EL (cell line): ENCODE measurements at places on chromosomes 7 and 10.

GRCh38 chr7:39898867-39899266 lies 51.2 kb upstream of the CDK13 start:
- DNase-seq, result no peak

- DNase-seq, result no peak
These were observed 15.3 kb downstream of the RASGEF1A start for GRCh38 chr10:43251419-43252165.

- DNase-seq, result no peak
These were observed 42.0 kb upstream of the PTF1A start for GRCh38 chr10:23150091-23150490.

DNA sequence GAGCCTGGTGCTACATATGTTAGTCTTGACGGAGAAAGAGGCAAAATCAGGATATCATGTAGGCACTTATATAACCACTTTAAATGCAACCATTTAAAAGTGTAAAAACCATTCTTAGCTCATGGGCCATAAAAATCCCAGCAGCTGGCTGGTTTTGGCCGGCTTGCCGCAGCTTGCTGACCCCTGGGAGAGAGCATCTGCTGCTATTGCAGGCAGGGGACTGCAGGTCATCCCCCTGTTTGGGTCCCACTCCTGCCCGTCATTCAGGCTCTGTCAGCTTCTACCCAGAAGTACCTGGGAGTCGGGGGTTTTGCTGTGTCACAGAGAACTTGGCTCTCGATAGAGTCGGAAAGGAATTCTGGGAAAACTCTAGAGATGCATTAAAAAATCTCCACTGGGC lies 187.4 kb downstream of the CUX1 start:
- no peak for DNase-seq

- no peak for DNase-seq
These were observed 14.8 kb downstream of the CD36 start for GRCh38 chr7:80653244-80653643.

- no peak for DNase-seq
These were observed 197.2 kb upstream of the SH2B2 start for GRCh38 chr7:102089175-102090098.

GRCh38 chr7:21113609-21114415 lies 314.1 kb upstream of the SP4 start:
- DNase-seq, result no peak

DNA sequence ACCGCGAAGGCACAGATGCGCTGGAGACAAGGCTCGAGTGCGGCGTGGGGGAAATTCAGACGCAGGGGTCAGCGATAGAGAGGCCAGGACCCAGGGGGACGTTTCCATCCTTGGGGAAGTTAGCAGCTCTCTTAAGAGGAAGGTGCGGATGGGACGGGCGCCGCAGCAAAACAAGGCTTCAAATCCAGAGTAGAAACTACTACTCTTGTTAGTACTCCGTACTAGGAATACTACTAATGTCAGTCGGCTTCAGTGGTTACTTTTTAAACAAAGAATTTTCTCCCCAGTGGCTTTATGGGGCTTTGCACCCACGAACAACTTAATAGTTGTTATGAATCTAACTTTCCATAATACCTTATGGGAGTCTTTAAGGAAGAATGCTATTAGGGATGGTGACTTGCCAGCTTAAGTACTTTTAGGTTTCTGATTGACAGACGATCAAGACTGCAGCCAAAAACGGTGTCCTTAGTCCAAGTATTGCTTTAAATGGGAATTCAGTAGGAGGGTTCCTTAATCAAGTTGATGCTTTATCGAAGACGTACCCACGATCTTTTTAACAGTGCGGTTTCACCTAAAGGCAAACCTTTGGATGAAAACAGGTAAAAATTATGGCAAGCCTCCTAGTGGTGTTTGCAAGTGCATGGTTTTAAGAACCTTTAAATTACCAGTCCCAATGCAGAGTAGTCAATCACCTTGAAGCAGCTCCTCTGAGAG lies 812 bp upstream of the IDE start:
- DNase-seq, result no peak

DNA sequence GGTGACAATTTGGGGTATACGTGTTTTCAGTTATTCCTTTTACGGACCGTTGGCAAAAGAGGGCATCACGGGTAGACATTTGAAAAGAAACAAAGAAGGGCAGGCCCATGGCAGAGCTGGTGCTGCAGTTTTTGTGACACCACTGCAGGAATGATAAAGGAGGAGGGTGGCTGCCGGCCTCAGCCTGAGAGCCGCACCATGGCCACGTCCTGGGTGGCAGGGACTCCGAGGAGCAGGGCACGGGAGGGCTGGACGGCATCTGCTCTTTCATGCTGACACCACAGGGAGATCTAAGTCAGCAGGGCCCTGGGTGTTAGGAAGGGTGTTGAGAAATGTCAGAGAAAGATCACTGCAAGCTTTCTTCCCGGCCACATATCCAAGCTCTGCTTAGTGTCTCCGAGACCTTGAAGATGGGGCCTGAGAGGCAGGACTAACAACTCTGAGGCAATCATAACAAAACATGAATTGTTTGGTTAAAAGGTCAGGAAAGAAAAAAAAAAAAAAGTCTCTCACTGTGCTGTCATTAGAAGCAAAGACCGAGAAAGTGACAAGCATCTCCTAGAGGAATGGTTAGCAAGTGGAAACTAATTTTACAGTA lies 36.6 kb downstream of the INSYN2A start:
- DNase-seq, result no peak

- DNase-seq, result peak; percentile 11
These were observed 23.3 kb upstream of the SMARCD3 start for GRCh38 chr7:151271699-151272355.

DNA sequence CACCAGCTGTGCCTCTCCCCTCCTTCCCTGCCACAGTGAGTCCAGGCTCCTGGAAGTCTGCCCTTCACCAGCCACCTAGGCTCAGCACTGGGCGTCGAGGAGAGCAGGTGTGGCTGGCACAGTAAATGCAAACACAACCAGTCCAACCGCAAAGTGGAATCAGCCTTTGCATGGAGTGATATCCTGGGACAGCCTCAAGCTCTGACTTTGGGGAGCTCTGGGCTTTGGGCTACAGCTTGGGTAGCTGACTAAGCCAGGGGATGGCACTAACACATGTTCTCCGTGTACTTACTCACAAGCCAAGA lies 312.4 kb downstream of the KCNMA1 start:
- DNase-seq, result no peak

- DNase-seq, result no peak
These were observed 42.9 kb downstream of the HK1 start for GRCh38 chr10:69321039-69321715.

- DNase-seq, result no peak
These were observed 23.1 kb downstream of the WNT8B start for GRCh38 chr10:100485801-100486495.

DNA sequence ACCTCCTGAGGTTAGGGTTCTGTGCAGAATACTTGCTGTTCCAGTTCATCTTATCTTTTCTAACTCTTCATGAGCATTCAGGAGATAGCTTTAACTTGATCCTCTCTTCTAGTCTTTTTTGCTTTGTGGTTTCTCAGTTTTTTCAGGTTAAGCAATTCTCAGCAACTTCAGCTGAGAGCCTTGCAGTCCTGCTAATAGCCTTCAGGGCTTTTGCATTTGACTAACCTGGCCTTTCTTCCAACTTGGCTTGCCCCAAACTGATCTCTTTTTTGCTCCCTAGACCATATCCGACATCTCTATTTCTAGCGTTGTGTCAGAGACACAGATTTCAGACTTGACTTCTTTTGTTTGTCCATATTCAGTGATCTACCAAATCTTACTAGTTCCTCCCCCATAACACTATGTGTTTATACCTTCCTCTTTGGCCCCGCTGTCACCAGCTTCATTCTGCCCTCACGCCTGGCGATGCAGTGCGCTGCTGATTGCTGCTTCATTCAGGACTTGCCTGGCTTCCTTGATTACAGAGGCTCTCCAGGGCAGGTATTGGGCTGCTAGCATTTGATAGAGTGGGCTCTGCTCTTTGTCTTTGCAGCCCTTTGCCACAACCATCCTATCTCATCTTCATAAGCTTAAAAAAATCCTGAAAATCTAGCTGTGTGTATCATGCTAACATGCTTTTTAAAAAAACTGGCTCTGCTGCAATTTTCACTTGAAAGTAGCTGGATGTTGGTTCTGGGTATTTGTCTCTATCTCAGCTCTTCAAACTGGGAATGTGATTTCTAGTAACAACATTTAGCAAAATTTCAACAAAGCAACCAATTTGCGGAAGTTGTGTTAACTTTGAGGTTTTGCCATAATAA lies 9.6 kb downstream of the CUL1 start:
- DNase-seq, result no peak

DNA sequence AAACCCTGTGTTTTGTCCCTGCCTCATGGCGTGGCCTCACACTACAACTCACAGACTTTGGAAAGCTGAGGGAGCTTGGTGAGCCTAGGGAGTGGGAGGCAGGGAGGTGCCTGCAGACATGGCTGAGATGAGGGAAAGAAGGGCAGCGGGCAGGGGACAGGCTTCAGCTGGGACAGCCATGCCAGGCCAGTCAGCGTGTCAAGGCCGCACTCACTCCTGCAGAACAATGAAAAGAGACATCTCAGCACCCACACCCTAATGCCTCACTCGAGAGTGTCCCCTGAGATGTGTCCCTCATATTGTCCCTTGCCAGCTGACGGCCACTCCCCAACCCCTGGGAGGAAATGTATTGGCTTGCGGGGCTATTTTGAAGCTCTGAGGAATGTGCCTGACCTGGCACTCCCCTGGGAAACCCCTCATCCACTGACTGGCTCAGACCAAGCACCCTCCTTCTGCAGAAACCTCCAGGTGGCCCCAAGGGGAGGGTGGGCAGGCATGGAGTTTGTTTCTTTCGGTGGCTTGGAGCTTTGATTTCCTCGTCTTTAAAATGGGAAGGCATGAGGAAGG lies 31.6 kb downstream of the SH3PXD2A start:
- DNase-seq, result no peak

- DNase-seq, result no peak
These were observed 260.3 kb upstream of the RNF32 start for GRCh38 chr7:156380261-156380660.

DNA sequence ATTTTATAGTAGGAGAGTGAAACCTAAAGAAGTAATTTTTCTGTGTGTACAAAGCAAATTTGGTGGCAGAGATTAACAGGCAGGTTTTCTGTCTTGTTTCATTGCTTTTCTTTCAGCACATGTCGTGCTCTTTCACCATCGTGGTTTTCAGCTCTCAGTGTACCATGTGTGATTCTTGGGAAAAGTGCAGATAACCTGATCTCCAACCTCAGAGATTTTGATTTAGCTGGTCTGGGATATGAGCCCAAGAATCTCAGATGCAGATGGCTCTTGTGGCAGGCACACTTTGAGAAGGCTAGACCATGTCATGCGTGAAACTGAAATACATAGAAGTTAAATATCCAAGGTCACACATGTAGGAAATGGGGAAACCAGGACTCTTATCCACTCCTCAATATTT lies 317.4 kb downstream of the EXOC4 start:
- no peak for DNase-seq

DNA sequence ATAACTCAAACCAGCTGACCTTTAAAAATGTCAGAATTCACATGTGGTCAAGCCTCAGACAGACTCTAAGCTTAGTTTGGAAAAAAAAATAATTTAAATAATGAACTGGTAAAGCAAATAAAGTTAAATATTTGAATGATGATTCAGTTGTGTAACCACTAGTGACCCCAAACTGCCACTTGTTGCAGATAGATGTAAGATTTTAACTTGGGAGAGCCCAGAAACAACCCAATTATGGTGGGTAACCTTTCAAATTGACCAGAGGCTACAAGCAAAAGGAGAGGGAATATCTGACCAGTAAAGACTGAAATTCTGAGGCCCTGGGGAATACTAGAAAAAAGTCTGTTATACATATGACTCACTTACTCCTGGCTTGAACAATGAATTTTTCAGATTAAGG lies 268.1 kb downstream of the HPSE2 start:
- no peak for DNase-seq

DNA sequence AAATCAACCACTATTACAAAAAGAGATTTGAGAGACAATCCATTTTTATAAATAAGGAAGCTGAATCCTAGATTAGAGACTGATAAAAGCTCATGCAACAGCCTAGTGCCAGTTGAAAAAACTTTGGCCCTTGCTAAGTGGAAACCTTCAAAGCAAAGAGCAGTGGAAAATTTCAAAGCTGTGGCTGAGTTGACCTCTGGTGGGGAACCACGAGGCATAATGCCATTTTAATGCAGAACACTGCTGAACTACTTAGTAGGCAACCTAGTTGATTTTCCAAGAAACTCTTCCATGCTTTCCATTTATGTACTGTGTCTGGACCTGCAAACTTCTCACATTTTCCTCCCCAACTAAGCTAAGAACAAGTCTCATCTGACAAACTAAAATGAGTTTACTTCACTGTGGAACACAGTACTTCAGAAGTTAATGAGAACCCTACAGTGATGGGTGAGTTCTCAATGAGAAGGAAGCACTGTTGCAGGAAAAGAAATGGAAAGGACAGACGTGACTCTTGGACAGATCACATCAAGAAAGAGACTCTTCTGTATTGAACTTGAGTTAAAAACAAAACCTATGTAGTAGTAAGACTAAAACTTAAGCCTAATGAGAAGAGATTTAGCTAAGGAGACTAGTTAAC lies 19.5 kb downstream of the FZD9 start:
- DNase-seq, result no peak

- peak; percentile 46 for DNase-seq
These were observed 261.4 kb downstream of the BAMBI start for GRCh38 chr10:28938745-28939144.

DNA sequence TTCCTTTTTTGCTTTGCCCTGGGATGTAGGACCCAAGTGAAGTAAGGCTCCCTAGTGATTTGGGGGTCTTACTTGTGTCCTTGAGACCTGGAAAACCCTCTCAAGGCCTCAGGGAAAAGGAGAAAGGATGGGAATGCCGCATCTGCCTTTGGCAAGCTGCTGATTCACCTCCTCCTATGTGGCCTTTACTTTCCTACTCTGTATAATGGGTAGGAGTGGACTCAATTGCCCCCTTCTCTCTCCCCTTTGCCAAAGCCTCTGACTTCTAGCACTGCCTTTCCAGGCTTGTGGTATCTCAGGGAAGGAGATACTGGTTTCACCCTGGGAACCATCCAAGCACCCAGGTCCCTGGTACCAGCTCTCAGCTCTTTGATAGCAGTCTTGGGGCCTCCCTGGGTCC lies 35.4 kb downstream of the UNC5B start:
- DNase-seq, result no peak

DNA sequence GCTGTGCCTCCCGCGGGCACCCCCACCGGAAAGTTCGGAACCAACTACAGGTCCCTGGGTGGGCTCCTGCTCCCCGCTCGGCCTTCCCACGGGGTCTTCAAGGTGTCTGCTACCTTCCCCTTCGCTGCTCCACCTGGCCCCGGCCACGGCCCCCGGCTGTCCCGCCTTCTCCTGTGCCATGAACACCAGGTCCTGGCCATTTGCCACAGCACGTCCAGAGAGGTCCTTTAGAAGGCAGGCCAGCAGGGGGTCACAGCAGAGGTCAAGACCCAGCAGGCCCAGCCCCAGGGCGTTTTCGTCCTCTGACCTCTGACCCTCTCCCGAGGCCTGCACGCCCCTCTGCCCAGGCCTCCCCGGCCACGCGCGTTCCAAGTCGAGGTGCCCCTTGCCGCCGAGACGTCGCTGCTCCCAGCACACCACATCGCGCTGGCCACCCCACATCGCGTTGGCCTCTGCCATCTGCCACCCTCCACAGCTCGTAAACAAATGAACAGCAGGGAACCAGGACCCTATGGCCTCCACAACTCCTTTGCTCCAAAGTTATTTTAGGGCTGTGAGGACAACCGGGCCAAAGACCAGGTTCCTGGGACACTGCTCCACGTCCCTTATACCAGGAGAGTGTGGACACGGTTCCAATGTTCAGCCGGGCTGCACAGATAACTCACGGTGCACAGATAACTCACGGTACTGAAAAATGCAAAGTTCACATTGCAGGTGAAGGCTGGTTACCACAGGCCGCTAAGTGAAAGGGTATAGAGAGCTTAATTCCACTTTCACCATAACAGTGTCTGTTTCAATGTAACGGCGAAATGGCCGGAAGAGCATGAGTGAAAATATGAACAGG lies 74.3 kb downstream of the CFAP46 start:
- no peak for DNase-seq
